ENCODE measurements at places on chromosomes 12 and 14.

DNA sequence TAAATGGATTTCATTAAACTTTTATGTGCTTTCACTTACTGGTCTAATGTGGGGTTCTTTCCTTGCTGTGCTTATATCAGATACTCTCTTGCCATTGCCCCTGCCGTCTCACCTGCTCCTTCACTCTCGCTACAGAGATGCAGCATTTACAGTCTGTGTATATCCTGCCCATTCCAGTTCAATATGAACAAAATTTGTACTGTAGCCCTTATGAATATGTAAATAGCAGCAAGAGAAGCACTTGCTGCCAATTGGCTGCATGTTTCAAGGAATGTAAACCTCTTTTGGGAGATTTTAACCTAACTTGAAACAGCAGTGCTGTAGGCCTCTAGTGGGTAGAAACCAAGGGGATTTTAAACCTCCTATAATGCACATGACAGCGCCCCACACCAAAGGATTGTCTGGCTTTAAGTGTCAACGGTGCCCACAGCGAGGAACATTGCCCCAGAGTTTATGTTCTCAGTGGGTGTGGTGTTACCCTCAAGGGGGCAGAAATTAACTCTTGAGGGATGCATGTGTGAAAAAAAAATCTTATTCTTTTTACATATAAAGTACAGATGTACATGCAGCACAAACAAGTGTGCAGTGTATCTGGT lies 19.1 kb downstream of the PCNX1 start:
- no peak for DNase-seq

DNA sequence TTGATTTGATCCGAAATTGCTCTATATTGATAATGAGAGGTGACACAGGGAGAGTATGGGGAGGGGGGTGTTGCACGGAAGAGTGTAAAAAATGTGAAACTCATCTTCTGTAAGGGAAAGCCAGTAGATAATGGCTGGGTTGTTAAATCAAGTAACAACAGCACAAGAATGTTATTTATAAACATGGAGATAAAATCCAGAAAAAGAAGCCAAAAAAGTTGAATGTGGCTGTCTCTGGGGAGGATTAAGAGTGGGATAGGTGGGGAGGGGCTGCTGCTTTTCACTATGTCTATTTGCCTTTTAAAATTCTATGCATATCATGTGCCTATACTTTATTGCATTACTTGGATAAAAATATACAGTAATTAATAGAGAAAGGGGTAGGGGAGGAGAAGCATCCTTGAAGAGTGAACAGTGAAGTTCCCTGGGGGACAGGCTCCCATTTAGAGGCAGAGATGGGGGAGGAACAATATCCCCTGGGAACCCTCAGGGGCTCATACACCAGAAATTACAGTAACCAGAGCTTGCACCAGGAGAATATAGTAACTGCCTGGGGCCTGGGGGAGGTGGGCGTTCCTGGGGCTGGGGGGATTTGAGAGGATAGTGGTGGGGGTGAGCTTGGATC lies 39.2 kb upstream of the ANKRD9 start:
- no peak for DNase-seq

GRCh38 chr14:99566390-99567354 lies 37.3 kb downstream of the CCDC85C start:
- no peak for DNase-seq

GRCh38 chr12:26513363-26514043 lies 318.1 kb downstream of the SSPN start:
- DNase-seq: peak; percentile 63

GRCh38 chr12:20044846-20045245 lies 323.5 kb upstream of the PDE3A start:
- DNase-seq: no peak

GRCh38 chr12:90978117-90978770 lies 23.3 kb upstream of the CCER1 start:
- peak; percentile 85 for DNase-seq

DNA sequence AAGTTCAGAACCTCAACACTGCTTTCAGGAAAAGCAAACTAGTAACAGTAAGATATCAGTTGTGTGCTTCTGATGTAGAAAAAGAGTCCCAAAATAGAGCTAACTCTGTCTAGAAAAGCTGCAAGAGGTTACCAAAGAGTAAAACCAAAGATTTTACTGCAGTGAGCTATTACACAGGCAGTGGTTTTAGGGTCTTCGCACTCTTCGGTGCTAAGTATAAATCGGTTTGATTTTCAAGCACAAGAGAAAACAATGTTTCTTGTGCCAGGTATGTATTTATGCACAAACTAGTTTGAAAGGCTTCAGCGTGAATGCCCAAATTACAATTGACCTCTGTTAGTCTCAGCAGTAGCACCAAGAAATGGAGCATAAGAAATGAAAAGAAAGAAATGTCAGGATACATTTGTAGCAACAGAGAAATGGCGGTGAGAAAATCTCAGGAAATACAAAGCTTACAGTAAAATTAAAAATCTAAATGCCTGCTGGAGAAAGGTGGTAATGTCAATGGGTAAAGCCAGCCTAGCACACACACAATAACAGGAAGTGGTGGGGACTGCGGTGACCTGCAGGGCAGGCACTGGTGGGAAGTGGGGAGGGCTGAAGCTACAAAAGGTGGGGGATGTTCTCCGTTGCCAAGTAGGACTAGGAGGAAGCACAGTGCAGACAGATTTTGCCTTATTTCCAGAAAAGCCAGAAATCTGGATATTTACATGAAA lies 18.0 kb upstream of the DYRK2 start:
- DNase-seq: no peak

- DNase-seq: no peak
Observed at GRCh38 chr12:7634561-7634960, 31.1 kb downstream of the APOBEC1 start.

GRCh38 chr14:86652526-86652925 lies 1122.6 kb downstream of the FLRT2 start:
- no peak for DNase-seq

DNA sequence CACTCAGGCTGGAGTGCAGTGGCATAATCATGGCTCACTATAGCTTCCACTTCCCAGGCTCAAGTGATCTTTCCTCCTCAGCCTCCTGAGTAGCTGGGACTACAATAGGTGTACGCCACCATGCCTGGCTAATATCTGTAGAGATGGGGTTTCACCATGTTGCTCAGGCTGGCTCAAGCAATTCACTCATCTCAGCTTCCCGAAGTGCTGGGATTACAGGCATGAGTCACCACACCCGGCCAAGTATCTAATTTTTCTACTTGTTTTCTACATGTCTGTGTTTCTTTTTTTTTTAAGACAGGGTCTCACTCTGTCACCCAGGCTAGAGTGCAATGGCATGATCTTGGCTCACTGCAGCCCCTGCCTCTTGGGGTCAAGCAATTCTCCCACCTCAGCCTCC lies 119.7 kb upstream of the MED13L start:
- DNase-seq: no peak

DNA sequence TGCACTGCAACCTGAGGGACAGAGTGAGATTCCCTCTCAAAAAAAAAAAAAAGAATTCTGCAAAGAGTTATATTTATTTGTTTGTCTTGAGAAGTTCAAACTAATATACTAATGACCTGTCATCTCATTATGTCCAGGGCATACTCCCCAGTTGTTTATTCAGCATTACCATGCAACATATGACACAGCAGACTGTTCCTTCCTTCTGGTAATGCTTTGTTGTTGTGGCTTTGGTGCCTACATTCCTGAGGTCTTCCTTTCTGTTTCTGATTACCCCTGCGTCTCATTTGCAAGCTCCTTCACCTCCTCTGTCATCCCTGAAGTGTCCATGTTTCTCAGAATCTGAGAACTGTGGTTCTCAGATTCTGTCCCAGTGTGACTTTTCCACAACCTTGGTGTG lies 55.3 kb downstream of the DERA start:
- no peak for DNase-seq

GRCh38 chr12:24630446-24630845 lies 318.5 kb downstream of the BCAT1 start:
- DNase-seq: peak; percentile 11

DNA sequence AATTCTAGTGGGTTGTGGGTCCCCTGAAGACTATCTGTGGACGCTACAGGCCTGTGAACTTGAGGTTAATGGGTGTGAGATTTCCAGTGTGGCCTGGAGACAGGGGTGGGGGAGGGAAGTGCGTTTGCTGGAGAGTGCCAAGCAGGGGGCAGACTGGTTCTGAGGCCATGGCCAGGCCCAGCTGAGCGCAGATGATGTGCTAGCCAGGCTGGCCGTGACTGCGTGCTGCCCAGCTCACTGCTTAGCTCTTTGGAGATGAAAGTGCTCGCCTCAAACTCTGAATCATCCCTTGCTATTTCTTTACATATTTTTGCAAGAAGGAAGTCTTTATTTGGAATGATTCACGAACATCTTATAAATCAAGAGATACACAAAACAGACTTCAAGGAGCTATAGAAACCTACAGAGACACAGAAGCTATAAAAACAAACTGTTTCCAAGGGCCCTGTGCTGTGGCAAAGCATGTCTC lies 75.2 kb upstream of the PLEKHG3 start:
- DNase-seq: no peak

GRCh38 chr14:75301666-75302325 lies 23.2 kb downstream of the FOS start:
- DNase-seq: no peak

- DNase-seq: no peak
Observed at GRCh38 chr12:110906516-110906915, 13.9 kb downstream of the MYL2 start.

DNA sequence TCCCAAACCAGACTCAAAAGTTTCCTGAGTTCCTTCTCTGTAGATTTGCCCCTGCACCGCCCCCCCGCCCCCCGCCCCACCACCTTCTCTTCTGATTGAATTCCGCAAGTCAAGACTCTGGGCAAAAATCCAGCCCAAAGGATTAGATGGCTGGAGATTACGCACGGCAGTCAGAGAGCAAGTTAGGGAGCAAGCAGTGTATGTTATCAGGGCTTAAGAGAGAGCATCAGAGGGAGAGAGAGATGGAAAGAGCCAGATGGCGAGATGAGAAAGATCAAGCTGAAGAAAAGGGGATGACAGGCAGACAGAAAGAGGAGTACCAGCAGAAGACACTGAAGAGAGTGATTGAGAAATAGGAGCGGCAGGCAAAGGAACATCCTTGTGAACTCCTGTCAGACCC lies 13.9 kb upstream of the ANKRD33 start:
- DNase-seq: no peak
